ENCODE measurements at places on chromosomes 5 and 9.

- no peak for DNase-seq
Observed at GRCh38 chr5:124030043-124030491, 518.1 kb downstream of the CSNK1G3 start.

DNA sequence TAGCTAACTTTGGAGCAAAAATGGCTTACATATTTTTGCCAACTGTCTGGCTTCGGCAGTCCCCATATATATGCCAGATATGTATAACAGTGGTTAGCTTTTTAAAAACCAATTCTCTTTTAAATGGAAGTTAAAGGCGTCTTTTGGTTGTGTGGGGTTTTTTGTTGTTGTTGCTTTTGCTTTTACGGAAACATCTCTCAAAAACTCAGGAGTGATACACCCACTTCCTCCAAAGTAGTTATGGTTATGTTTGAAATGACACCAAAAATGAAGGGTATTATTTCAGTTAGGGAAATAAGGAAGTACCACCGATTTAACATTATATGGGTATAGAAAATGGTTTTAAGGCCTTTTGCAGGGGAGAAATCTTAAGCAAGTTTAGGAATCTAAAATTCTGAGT lies 2.3 kb downstream of the CNOT8 start:
- no peak for DNase-seq

- DNase-seq = no peak
Observed at GRCh38 chr5:111668477-111669414, 88.2 kb downstream of the NREP start.

- no peak for DNase-seq
Observed at GRCh38 chr5:179798144-179798770, 4.5 kb downstream of the LTC4S start.

- DNase-seq = peak; percentile 60
Observed at GRCh38 chr5:159156426-159157238, 52.7 kb downstream of the RNF145 start.

DNA sequence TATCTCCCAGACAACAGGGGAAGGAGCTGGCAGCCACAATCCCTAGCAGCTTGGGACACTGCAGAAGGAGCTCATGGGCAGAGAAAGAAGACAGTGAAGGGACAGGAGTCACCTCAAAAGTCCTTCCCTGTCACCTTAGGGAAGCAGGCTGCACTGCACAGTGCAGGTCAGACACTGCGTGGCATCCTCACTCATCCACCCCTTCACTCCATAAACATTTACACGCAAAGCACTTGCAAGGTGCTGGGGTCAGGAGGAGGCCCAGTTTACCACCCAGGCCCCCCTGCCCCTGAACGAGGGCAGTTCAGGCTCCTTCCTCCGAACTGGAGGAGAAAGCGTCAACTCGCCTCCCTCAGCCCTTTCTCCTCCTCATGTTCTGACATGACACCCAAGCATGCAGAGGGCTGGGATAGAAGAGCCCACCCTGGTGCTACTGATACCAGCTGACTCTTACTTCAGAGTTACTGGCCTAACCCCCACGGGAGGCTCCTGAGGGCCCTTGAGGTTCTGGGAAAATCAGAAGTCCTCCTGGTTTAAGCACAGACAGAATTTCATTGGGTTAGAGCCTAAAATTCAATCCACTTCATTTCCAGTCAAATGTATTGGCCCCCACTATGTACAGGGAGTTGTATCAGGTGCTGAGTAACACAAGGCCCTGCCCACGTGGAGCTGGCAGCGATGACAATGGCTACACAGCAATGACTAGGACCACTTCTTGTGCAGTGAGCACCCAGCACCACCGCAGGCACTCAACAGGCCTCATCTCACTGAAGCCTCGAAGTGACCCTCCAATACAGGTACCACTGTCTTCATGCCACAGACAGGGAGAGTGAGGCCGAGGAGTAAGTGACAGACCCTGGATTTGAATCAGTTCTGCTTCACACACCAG lies 70.4 kb downstream of the RAPGEF1 start:
- no peak for DNase-seq

- DNase-seq = no peak
Observed at GRCh38 chr5:88707216-88707965, 175.6 kb downstream of the MEF2C start.

DNA sequence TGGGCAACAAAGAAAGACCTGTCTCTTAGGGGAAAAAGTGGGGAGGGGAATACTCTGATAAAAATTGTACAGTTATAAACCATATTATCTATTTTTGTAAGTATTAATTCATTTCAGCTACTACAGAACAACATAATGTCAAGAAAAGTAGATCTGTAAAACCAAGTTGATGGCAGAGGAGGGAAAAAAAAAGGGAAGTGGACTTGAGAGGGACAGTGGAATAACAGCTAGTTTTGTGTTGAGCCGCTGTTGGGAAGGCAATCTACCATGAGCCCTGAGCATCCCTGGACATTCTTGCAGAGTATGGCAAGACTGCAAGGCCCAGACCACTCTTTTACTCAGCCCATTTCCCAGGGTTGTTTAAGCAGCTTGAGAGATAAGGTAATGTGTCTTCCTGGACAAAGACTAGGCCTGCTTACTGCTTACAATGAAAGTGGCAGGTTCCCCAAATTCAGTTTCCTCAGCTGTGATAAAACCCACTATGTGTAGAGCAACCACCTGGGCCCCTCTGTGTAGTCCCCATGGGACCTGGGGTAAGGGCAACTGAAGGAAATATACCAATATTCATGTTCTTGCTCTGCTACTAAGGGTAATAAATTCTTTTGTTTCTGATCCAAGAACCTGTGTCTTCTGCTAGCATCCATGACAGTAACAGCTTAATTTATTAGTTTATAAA lies 25.0 kb downstream of the CEP120 start:
- DNase-seq = no peak

GRCh38 chr9:88998503-88998902 lies 7.2 kb downstream of the S1PR3 start:
- no peak for DNase-seq

- no peak for DNase-seq
Observed at GRCh38 chr5:149256451-149256850, 15.2 kb upstream of the AFAP1L1 start.

Measured in GM10248 (cell line).